ENCODE measurements at places on chromosomes 2 and 18. TPM values are rescaled to one million over a fixed set of nuclear protein-coding genes. Genes with fewer than 3 reads are reported as not detected.
A peak's percentile ranks its signal among the peaks of the same experiment; 100 is the strongest.

Gene C2orf81
- polyA plus RNA-seq: 1.2 TPM

- peak overlapping the region; percentile 94 for H3K27ac ChIP-seq
- peaks cover 89% of the 10 kb centered on the region for H3K4me1 ChIP-seq
- DNase-seq: peak; percentile 52
- peaks cover 89% of the 10 kb centered on the region for H3K36me3 ChIP-seq
- peak overlapping the region; percentile 99 for H3K4me3 ChIP-seq
Measured at GRCh38 chr2:144510294-144510991, 9.5 kb downstream of the ZEB2 start.

Gene SLC4A5
- not detected for polyA plus RNA-seq

- H3K36me3 ChIP-seq: no peaks in the 10 kb centered on the region
- no peaks in the 10 kb centered on the region for H3K27me3 ChIP-seq
- H3K4me3 ChIP-seq: no peak overlapping the region
- H3K27ac ChIP-seq: no peak overlapping the region
- H3K4me1 ChIP-seq: no peaks in the 10 kb centered on the region
Measured at GRCh38 chr2:223566396-223566795, 35.8 kb downstream of the SCG2 start.

Gene ZEB2
- 156 TPM for polyA plus RNA-seq

DNA sequence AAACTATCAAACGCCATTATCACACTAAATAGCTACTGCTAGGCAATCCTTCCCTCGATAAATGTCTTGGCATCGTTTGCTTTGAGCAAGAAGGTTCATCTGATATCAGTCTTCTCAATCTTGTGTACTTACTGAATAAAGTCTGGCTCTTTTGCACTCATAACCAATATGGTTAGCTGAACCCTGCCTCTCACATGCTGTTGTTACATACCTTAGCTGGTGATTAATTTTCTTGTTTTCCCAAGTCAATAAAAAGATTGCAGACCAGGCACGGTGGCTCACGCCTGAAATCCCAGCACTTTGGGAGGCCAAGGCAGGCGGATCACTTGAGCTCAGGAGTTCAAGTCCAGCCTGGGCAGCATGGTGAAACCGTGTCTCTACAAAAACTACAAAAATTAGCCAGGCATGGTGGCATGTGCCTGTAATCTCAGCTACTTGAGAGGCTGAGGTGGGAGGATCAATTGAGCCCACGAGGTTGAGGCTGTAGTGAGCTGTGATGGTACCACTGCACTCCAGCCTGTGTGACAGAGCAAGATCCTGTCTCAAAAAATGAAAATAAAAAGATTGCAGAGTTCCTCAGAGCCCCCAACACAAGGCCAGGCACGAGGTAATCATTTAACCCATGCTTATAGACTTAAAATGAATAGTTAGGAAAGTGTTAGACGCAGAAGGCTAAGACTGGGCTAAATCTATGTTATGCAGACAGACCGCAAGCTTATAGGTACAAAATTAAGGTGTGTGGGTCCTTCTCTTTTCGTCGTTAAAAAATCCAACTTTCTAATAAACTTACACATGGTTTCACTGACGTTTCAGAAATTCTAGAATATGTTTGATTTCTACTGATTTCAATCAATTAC, 177.5 kb downstream of the ALPK2 start:
- no peaks in the 10 kb centered on the region for H3K27me3 ChIP-seq
- H3K4me3 ChIP-seq: no peak overlapping the region
- H3K27ac ChIP-seq: no peak overlapping the region

DNA sequence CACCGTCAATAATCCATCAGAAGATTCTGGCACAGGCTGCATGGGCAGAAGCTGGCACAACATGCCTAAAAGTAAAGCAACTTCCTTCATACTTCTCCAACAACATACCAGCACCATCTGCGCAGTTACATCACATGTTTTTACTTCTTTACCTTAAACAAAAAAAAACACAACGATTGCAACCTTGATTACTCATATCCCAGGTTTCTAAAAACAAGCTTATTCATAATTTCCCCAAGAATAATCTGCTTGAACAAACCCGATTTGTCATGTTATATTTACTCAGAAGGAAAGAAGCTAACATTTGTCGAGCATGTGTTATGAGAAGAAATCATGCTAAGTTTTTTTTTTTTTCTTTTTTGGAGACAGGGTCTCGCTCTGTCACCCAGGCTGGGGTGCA, 54.7 kb downstream of the THADA start:
- H3K4me1 ChIP-seq: peaks cover 32% of the 10 kb centered on the region
- no peaks in the 10 kb centered on the region for H3K27me3 ChIP-seq
- H3K4me3 ChIP-seq: no peak overlapping the region
- DNase-seq: peak; percentile 27

DNA sequence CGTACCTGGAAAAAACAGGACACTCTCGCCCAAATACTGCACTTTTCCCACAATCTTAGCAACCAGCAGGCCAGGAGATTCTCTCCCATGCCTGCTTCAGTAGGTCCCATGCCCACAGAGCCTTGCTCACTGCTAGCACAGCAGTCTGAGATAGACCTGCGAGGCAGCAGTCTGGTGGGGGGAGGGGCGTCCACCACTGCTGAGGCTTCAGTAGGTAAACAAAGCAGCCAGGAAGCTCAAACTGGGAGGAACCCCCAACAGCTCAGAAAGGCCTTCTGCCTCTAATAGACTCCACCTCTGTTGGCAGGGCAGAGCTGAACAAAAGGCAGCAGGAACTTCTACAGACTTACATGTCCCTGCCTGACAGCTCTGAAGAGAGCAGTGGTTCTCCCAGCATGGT, 1202.8 kb upstream of the ACVR2A start:
- no peaks in the 10 kb centered on the region for H3K4me1 ChIP-seq
- no peaks in the 10 kb centered on the region for H3K36me3 ChIP-seq
- no peak overlapping the region for H3K27ac ChIP-seq

Gene ACMSD
- not detected for polyA plus RNA-seq

Gene CTNNA2
- not detected for polyA plus RNA-seq

Gene MAP3K20
- polyA plus RNA-seq: 30.7 TPM

All from CD14-positive monocyte (primary cell).